ENCODE measurements at places on chromosomes 3 and 15.

DNA sequence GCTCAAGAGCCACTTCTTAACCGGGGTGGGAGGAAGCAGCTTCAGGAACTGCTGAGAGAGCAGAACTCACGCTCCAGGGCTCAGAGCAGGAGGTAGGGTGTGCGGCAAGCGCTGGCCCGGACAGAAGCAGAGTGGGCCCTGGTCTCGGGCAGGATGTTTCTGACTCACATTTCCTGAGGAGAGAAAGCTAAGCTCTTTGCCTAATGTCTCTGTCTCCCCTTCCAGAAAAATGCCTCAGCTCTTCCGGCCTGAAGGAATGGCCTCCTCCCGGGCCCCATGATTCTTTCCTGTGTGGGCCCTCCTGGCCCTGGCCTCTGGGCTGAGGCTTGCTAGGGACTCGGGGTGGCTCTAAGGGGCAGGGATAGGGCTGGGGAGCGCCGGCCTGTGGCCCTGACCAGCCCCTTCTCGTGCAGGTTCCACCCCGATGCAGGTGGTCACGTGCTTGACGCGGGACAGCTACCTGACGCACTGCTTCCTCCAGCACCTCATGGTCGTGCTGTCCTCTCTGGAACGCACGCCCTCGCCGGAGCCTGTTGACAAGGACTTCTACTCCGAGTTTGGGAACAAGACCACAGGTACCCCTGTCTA is 4.1 kb upstream of the STAB1 start:
- peaks cover 53% of the 10 kb centered on the region for H3K36me3 ChIP-seq
- DNase-seq, result no peak
- H3K27ac ChIP-seq, result peak overlapping the region; percentile 55
- H3K4me3 ChIP-seq, result no peak overlapping the region
- H3K27me3 ChIP-seq, result no peaks in the 10 kb centered on the region
- peaks cover 3% of the 10 kb centered on the region for H3K4me1 ChIP-seq

DNA sequence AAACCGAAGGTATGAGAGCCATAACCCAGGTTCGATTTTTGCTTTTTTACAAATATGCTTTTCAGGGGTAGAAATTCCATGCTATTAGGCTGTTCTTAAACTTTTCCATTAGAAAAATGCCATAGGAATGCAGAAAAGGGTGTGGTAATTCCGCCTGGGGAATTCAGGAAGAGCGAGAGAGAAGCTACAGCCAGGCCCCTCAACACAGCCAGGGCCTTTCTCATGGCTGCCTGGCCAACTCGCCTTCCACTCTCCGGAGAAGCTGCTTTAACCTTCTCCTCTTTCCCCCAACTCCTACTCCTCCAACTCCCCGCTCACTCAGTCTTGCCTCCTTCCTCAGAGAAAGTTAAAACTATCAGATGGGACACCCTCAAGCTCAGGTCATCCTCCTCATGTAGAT is 9.1 kb upstream of the TICRR start:
- no peak overlapping the region for H3K27ac ChIP-seq
- no peaks in the 10 kb centered on the region for H3K27me3 ChIP-seq
- no peaks in the 10 kb centered on the region for H3K36me3 ChIP-seq
- no peak for DNase-seq

DNA sequence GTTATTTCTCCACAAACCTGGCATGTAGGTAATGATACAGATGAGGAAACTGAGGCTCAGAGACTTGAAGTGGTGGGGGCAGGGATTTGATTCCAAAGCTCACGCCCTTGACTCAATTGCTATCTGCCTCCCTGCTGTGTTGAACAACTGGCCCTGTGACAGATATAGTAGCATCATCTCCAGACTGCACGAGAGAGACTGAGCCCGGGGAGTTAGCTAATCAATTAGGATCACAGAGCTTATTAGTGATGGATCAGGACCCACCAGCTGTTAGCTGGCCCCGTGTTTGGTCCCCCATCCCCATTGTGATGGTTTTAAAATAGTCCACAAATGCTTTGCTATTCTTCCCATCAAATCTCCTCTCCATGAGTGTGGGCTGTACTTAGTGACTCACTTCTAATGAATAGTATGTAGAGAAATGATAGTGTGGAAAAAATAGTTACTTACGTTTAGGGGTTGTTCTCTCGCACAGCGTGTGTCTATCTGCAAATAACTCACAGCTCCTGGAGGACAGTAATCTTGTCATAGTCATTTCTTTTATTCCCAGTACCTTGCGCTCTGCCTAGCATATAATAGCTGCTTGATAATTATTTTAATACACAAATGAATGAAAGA is 74.4 kb upstream of the KLF13 start:
- H3K4me3 ChIP-seq, result no peak overlapping the region
- no peak overlapping the region for H3K27ac ChIP-seq
- no peaks in the 10 kb centered on the region for H3K36me3 ChIP-seq
- DNase-seq, result no peak
- no peaks in the 10 kb centered on the region for H3K4me1 ChIP-seq
- no peaks in the 10 kb centered on the region for H3K27me3 ChIP-seq

DNA sequence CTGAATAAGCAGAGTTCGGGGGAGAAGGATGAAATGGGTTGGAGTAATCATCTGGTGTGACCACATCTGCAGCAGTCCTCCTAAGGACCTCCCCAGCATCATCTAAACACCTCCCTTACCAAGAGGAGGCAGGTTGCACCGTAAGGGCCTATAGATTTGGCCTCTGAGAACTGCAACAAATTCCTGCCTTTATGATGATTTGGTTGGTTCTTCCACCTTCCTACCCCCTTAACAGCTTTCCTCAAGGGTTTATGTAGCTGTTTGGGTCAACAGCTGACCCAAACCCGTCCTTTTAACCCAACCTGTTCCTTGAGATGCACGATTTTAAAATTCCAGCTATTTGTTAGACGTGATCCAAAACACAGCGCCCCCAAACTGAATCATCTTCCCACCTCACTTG is 58.2 kb downstream of the AAGAB start:
- H3K4me1 ChIP-seq, result peaks cover 11% of the 10 kb centered on the region
- peaks cover 20% of the 10 kb centered on the region for H3K36me3 ChIP-seq
- H3K27me3 ChIP-seq, result no peaks in the 10 kb centered on the region
- H3K4me3 ChIP-seq, result no peak overlapping the region

GRCh38 chr3:43102773-43103480 is 3.0 kb downstream of the POMGNT2 start:
- no peak for DNase-seq
- H3K27me3 ChIP-seq, result no peaks in the 10 kb centered on the region
- no peak overlapping the region for H3K4me3 ChIP-seq
- no peaks in the 10 kb centered on the region for H3K36me3 ChIP-seq
- no peak overlapping the region for H3K27ac ChIP-seq

- peak; percentile 75 for DNase-seq
- H3K4me1 ChIP-seq, result no peaks in the 10 kb centered on the region
- no peak overlapping the region for H3K4me3 ChIP-seq
- no peaks in the 10 kb centered on the region for H3K36me3 ChIP-seq
Measured at GRCh38 chr3:14537590-14538450, 2.3 kb downstream of the GRIP2 start.

DNA sequence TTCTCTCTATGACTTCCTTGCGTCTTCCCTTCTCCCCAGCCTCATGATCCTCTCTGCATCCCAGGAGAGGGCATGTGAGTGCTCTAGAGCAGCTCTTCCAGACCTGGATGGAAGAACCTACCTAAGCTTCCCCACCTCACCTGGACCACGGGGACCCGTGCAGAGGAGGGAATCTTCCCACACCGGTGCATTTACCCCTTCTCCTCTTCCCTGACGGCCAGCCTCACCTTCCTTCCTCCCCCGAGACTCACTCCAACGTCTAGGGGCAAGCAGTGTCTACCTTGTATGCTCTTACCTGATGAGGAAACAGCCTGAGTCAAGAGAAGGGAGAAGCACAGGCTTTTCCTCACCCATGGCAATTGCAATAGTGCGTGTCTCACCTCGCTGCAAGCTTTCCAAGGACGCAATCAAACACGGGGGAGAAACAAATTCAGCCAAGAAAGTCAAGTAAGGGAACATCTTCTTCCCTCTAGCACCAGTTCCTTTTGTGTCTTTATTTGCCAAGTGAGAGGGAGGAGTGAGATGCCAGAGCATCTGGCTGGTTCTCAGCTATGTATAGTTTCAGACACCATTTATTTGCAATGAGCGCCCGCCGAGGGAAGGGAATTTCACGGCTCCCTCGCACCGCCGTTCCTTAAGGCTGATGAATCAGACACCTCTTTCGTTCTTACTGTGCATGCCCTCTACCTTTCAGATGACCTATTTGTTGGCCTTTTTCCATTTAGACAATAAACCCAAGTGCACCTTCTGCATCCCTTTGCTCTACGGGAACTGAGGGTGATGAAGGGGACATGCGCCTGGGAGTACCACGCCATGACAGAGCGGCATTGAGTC is 1.8 kb upstream of the CCR9 start:
- H3K4me3 ChIP-seq, result no peak overlapping the region
- no peak overlapping the region for H3K27ac ChIP-seq
- no peaks in the 10 kb centered on the region for H3K36me3 ChIP-seq
- DNase-seq, result no peak
- H3K27me3 ChIP-seq, result no peaks in the 10 kb centered on the region

GRCh38 chr3:42489937-42490227 is 12.6 kb upstream of the VIPR1 start:
- no peaks in the 10 kb centered on the region for H3K4me1 ChIP-seq
- no peak overlapping the region for H3K4me3 ChIP-seq
- no peak overlapping the region for H3K27ac ChIP-seq
- no peaks in the 10 kb centered on the region for H3K36me3 ChIP-seq
- no peaks in the 10 kb centered on the region for H3K27me3 ChIP-seq

DNA sequence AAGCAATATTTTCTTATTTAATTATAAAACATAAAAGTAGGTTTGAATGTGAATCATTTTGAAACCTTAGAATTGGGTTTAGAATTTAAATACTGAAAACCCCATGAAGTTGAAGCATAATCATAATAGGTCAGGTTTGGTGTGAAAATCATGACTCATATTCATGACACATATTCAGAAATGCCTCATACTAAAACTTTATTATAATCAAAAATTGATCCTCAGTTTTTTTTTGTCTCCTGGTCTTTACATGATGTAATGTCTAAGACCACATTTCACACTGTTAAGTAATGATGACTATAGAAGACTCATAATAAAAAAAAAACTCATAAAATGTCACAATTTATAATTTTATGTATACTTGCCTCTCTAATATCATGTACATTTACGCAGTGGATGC is 190.4 kb downstream of the FOXP1 start:
- peaks cover 4% of the 10 kb centered on the region for H3K4me1 ChIP-seq
- H3K27ac ChIP-seq, result no peak overlapping the region
- no peaks in the 10 kb centered on the region for H3K27me3 ChIP-seq
- H3K36me3 ChIP-seq, result no peaks in the 10 kb centered on the region
- no peak overlapping the region for H3K4me3 ChIP-seq

DNA sequence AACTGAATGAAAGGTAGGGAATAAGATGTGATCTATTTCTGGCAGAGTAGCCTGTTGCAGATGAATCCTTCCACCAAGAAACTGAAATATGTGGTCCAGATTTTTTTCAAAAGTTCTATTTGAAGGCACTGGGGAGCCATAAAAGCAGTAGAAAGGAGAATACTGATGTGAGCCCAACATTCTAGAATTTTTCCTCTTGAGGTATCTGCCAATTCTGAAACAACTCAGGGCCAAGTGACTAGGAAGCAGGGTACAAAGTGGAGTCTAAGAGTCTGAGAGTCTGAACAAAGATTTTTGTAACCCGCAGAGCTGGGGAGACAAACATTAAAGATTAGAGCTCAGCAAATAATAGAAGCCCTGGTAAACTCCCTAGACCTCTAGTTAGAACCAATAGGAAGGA is 58.3 kb upstream of the SLCO3A1 start:
- no peaks in the 10 kb centered on the region for H3K27me3 ChIP-seq
- H3K4me3 ChIP-seq, result no peak overlapping the region
- no peak for DNase-seq

DNA sequence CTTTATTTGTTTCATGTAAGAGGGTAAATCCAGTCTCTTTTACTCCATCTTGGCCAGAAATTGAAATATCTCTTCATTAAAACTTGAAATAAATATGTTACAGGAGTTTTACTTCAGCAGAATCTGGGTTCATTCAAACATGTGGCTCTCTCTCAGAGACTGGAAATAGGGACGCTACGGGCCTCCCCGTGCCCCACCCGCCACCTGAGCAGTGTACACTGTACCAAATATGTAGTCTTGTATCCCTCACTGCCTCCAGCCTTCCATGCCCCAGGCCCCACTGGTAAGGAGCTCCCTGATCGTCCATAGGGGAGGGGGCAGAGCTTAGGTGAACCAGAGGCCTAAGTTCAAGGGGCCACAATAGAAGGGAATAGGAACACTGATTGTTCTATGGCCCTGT is 36.0 kb downstream of the RPL39L start:
- H3K4me1 ChIP-seq, result peaks cover 10% of the 10 kb centered on the region
- H3K36me3 ChIP-seq, result no peaks in the 10 kb centered on the region
- H3K27ac ChIP-seq, result no peak overlapping the region

GRCh38 chr3:151015767-151016477 is 43.4 kb upstream of the CLRN1 start:
- peaks cover 25% of the 10 kb centered on the region for H3K27me3 ChIP-seq
- H3K36me3 ChIP-seq, result no peaks in the 10 kb centered on the region
- no peak for DNase-seq
- H3K4me1 ChIP-seq, result no peaks in the 10 kb centered on the region
- H3K4me3 ChIP-seq, result no peak overlapping the region

GRCh38 chr3:187708696-187709095 is 6.3 kb upstream of the RTP2 start:
- no peak for DNase-seq
- no peak overlapping the region for H3K4me3 ChIP-seq

DNA sequence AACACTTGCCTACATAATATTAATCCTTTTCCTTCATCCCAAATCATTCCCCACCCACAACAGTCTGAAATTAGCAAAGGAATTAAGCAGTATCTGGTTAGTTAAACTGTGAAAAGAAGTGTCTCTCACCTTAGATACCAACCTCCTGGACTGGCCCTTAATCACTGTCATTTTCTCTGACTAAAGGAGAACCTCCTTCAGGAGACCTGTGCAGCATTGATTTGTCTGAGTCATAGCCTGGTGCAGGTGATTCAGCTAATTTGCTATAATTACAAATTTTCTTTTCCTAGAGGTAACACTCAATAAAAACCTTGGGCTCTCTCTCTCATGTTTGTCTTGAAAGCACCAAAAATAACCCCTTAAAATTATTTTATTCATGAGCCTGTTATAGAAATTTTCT is 279.8 kb upstream of the SEMA6D start:
- no peaks in the 10 kb centered on the region for H3K27me3 ChIP-seq
- no peak for DNase-seq
- no peak overlapping the region for H3K4me3 ChIP-seq
- no peaks in the 10 kb centered on the region for H3K4me1 ChIP-seq
- H3K27ac ChIP-seq, result no peak overlapping the region

Data from SK-N-SH (cell line).